ENCODE measurements at places on chromosomes 2 and 18.

GRCh38 chr2:235238537-235238936, 255.3 kb upstream of the AGAP1 start:
- DNase-seq = no peak

DNA sequence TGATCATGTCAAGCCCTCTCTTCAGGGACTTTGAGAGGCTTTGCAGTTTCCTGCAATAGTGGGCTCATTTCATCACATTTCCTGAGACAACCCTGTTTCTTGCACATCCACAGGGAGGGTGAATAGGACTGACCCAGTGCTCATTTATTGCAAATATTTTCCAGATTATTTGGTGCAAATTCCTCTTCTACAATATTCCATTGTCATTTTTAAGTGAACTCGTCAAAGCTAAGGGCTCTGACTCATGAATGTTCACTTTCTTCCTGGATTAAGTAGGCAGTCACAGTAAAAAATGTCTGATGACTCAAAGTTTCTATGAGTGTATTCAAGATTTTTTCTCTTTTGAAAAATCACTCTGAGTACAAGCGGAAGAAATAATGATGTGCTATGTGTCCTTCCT, 225.5 kb upstream of the GALNT5 start:
- no peak for DNase-seq

DNA sequence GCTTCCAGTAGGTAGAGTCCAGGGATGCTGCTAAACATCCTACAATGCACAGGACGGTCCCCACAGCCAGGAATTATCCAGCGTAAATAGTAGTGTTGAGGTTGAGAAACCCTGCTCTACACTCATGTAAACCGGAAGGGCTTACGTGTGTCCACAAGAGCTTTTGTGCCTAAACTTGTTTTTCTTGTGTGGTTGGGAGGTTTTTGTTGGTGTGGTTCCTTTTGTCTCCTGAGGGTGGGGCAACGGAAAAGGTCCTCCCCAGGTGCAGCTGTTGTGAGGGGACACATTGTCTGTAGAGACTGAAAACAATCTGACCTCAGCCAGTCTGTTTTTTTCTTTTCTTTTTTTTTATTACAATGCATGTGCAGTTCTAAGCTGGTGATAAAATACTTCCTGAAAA, 72.7 kb upstream of the MGAT5 start:
- DNase-seq = peak; percentile 16

DNA sequence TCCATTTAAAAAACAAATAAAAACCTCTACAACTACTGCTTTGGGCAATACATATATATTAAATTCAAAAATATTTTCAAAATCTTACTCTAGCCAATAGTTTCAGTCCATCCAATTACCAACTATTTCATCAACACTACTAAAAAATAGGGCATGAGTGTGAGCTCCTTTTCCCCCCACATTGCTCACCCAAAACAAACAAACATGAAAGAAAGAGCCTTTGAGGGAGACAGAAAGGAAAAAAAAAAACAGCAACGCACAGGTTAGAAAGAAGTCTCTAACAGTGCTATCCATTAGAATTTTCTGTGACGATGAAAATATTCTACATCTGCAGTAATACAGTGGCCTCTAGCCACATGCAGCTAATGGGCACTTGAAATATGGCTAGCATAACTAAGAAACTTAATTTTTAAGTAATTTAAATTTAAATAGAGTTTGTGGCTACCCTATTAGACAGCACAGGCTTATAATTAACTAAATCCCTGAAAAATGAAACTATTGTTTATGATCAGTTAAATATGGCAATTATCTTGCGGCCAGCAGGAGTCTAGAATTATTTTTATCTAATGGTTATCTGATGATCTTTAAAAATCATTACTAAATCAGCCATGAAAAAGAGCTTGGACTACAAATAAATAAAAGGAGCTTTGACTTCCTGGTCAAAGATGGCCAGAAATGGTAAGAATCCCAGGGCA, 59.2 kb downstream of the RBMS1 start:
- DNase-seq = no peak

DNA sequence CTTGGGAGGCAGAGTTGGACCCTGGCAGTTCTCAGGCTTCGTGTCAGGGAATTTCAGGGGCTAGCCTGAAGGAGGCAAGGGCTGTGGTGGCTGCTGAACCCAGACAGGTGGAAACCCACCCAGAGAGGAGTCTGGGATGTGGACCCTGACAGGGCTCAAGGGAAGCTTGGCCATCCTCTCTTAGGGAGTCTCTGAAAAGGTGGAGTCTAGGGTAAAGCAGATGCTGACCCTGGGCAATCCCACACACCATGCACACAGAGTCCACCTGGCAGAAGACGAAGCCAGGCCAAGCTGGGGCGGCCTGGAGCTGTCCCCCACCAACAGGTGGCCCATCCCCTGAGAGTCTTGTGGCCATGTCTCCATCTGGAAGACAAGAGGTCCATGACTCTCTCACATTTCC, 41.2 kb upstream of the TEX51 start:
- DNase-seq = no peak

GRCh38 chr2:199230091-199230490, 227.6 kb downstream of the SATB2 start:
- no peak for DNase-seq

GRCh38 chr2:31893094-31893493, 117.7 kb downstream of the MEMO1 start:
- no peak for DNase-seq

DNA sequence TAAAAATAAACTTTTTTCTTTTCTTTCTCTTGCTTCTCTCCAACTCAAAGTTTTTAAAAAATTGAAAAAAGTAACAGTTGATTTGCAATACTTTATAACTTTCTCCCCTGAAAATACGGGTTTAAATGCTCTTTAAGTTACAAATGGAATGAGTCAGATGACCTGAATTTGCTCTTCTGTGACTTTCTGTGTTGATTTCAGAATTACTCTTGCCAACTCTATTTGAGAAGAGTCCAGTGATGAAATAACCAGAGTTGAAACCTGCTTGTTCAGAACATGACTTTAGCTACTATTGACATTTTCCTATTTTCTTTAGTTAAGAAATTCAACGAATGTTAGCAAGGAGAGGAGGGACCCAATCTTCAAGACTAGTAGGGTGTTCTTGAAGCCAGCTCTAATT, 146.1 kb upstream of the ZSWIM2 start:
- DNase-seq = no peak

DNA sequence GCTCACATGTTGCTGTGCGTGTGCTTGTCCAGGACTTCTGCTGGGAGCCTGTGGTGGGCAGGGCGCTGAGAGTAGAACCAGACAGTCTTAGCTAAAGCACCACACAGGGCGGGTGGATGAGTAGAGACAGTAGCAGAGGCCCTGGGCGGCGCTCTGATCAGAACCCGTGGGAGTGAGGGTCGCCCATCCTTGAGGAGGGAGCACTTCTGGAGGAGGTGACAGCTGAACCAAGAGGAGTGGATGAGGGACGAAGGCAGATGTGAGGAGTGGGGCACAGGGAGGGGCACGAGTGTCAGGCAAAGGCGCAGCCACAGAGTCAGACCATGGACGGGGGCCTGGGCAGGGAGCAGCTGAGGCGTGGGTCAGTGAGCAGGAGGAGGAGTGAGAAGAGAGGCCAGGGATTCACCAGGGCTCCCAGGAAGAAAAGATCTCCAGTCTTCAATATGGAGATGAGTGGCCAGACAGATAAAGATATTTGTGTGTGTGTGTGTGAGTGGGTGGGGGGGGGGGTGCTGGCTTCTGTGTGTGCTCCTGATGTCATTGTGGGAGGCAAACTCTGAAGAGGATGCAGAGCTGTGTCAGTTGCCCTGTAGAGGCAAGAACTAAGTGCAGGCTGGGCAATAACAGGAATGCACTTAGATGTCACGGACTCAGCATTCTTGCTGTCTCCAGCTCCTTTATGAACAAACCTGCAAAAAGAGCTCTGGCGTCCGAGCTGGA, 79.6 kb downstream of the TPO start:
- DNase-seq = no peak

DNA sequence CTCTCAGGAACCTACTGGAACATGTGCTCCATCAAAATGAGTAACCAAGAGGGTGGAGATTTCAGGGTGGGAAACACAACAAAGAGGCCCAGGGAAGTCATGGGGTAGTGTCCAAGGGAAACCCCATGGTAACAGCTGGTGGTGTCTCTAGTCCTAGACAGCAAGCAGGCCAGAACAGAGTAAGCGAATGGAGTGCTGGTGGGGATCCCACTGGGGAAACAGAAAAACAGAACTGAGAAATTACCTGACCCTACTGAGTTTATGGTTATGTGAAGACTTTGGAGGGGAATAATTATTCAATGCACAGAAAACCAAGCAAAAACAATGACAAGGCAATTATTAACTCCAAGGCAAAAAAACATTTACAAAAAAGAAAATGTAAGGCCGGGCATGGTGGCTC, 16.9 kb downstream of the ERCC3 start:
- no peak for DNase-seq

- DNase-seq = no peak
Measured at GRCh38 chr2:41337956-41338355, 709.9 kb upstream of the PKDCC start.

DNA sequence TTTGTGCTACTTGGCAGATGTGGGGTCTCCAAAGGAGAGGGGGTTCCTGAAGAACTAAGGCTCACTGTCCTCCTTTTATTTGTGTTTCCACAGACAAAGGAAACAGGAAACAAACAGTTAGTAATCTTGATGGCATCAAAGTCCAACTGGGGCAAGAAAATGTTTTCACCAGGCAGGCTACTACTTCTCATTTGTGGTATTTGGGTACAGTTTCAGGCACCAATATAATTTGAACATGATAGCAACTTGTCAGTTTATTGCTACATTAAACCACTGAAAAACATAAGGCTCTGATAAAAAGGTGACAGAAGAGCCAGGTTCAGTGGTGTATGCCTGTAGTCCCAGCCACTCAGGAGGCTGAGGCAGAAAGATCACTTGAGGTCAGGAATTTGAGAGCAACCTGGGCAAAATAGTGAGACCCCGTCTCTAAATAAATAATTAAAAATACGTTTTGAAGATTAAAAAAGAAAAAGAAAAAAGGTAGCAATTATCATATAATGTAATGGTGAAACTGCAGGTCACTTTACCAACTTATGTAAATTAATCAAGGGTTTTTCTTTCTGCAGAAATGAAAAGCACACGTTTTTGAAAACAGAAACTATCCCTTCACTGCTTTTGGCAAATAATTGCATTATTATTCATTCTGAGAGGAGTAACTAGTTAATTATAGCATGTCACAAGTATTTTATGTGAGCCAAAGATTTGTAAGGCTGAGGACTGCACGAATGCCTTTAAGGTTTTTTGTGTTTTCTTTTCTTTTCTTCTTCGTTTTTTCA, 157.5 kb upstream of the CAVIN2 start:
- DNase-seq = no peak

GRCh38 chr2:69291004-69291650, 95.9 kb downstream of the GFPT1 start:
- DNase-seq = no peak

- DNase-seq = no peak
Measured at GRCh38 chr2:184294831-184295230, 303.5 kb upstream of the ZNF804A start.

DNA sequence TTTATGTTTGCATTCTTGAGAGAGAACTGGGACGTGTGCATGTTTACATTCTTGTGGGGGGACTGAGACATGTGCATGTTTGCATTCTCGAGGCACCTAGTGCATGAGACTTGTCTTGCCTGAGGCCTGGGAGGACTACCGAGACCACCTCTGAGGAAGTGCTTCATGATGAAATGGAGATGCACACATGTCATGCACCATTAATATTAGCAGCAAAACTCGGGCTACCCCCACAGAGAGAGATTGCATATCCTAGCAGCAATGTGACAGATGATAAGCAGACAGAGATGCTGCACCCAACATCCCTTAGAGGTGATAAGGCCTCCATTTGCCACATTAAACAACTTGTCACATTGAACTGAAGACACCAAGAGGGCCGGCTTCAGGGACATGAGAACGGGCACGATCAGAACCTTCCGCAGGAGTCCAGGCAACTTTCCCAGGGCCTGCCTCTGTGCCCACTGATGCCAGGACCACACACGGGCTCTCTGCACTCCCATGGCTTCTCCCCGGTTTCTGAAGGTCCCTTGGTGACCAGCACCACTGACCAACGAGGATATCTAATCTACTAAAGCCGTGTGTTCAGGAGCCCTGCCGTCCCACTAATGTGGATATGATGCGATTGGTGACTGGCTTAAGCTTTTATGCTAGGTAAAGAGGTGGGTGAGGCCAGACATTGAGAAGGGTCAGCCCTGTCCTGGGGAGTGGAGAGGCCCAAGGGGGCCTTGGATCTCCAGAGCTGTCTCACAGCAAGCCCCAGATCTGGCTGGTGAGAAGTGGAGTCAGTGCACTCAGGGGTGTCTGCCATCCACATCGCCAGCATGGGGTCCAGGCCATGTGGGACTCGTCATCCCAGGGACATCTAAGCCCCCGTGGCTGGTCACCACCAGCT, 208.3 kb downstream of the NDUFA10 start:
- no peak for DNase-seq

DNA sequence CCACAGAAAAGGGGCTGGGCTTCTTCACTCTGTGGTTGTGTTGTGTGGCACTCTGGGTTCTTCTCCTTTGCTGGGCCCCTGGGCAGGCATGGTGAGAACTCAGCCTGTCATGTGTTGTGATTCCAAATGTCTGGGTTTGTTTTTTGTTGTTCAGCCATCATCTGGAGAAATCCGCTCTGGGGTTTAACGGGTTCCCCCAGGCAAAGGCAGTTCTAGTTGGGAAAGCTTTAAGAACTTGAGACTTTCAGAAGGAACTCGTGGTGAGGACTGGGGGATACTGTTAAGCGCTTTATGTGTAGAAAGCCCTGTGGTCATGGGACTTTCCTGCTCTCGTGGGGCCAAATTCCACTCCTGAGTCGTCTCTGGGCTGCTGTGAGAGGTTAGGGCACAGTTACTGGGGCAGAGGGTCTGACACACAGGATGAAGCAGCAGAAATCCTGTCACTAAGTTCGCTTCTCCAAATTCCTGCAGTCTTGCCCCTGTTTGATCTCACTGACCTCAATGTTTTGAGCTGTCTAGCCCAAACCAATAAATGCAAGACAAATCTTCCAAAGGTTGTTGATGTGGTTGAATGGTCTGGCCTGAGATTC, 87.7 kb downstream of the RAPGEF4 start:
- no peak for DNase-seq

DNA sequence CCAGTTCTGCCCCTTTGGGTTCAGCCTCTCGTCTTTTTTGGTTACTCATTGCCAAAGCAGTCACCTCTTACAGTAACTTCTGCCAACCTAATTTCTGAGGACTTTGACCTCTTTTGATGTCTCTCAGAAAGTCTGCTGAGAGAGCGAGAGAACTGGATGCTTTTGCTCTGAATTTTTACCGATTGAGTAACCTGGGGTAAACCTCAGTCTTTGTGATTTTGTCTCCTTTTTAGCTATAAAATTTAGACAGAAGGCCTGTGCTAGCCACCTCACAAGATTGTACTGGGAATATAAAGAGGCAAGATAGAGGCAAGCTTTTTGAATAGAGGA, 34.8 kb upstream of the IL1R1 start:
- DNase-seq = no peak

- DNase-seq = no peak
Measured at GRCh38 chr18:48926420-48926857, 24.3 kb downstream of the SMAD7 start.

Data from CD8-positive, alpha-beta memory T cell (primary cell).